ENCODE measurements at places on chromosomes 11 and 22.

DNA sequence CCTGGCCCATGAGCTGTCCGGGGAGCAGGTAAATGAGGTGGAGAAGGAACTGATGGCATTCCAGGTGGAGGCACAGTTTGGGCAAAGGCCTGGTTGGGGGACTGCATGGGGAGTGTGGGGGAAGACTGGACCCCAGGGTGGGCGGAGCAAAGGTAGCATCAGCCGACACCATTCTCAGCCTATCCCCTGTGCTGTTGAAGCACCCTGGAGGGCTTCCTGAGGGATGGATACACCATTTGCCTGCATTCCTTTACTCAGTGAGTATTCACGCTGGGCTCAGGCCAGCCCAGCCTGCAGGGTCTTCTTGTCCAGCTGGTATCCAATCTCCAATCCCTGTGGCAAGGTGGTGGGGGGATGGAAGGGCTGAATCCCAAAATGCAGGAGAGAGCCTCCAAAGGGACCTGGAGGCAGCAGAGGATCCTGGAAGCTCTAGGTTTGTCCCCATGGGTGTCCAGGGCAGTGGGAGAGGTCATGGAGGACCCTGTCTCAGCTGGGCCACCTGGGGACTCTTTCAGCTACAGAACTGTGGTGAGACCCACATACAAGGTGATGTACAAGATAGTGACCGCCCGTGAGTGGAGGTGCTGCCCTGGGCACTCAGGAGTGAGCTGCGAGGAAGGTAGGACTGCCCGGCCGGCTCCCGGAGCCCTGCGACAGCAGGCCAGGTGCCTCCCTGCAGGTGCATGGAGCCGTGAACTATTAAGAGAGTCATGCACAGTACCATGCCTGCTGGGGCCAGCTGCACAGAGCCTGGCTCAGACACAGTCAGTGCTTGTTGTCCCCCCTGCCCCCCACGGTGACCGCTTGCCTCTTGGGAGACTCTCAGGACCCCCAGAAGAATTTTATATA lies 9.5 kb downstream of the EMID1 start:
- DNase-seq = no peak

- DNase-seq = peak; percentile 68
Observed at GRCh38 chr11:110092515-110093406, at the start of gene ZC3H12C. Gene ZC3H12C (plus strand): TSS chr11:110093392. CDS start chr11:110093412, 20 bp downstream.

- no peak for DNase-seq
Observed at GRCh38 chr11:70040869-70041501, 37.1 kb upstream of the ANO1 start.

DNA sequence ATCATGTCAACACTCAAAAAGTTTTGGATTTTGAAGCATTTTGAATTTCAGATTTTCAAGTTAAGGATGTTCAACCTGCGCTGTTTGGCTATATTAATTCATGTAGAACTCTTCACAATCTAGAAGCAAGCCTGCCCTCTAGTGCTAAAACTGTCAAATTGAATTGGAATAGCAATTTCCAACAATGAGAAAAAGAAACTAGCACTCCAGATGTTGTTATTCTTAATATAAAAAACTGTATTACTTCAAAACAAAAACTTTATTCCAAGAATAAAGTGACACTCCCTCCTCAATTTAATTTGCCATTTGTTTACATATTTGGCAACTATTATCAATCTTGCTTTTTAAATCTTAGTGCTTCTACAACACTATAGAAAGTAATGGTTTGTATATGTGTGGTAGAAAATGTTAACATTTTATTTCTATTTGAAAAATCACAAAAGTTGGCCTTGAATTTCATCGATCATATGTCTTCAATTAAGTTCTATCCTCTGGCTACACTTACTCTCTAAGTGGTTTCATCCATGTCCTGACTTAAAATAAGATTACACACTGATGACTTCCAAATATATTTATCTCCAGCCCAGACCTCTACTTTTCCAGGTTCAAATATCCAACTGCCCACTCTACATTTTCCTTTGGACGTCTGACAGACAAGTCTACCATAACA lies 36.6 kb downstream of the DCUN1D5 start:
- no peak for DNase-seq

DNA sequence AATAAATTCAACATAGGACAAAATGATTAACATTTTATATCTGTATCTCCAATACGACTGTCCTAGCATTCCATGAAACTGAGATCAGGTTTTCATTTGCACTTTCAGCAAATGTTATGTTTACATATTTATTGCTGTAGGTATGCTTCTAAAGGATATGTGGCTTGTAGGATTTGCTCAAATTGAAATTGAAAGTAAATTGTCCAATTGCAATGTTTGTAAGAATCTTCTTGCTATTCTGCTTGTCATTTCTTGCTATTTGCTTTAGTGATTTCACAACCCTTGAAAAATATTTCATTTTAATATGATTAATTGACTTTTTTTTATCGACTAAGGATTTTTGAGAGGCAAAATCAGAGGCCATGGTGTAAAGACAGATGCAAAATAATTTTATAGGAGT lies 904.2 kb upstream of the RAG2 start:
- DNase-seq = no peak

Data from stimulated activated CD4-positive, alpha-beta T cell treated with anti-CD3 and anti-CD28 coated beads, Interleukin-15, amount 100 ng/mL, for 24 hours (primary cell).